PC-9 (cell line): ENCODE measurements at places on chromosomes 16 and 17. TPM values are rescaled to one million over a fixed set of nuclear protein-coding genes. Genes with fewer than 3 reads are reported as not detected.

The KRTAP9-4 gene
- total RNA-seq, result not detected in 2 replicates

The CNOT1 gene
- total RNA-seq, result 141 and 233 TPM in 2 replicates

The PIK3R6 gene
- not detected in 2 replicates for total RNA-seq

The KCNJ2 gene
- not detected in 2 replicates for total RNA-seq

The ASGR2 gene
- not detected in 2 replicates for total RNA-seq

The FAM20A gene
- not detected in 2 replicates for total RNA-seq

- peak overlapping the region; percentile 62 for H3K27ac ChIP-seq
- peaks cover 40% of the 10 kb centered on the region for H3K4me1 ChIP-seq
- H3K27me3 ChIP-seq, result no peaks in the 10 kb centered on the region
- peak overlapping the region; percentile 9; the same call in 1 of the 2 replicates for H3K4me3 ChIP-seq
Observed at GRCh38 chr17:20935740-20936139, 107.1 kb downstream of the USP22 start.

DNA sequence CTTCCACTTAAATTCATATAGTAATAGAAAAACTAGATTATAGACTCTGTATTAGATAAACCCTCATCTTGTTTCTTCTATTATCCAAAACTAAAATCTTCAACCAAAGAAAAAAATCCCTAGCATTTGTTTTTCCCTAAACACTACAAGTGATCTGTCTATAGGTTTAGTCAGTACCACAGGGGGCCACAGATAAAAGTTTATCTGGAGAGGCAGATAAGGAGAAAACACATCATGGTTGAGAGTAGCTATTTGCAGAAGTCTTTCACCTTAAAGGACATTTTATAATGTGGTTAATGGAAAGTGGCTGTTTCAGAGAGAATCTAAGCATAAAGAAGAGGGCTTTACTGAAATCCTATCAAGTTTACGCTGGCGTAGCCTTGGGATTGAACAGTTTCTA, 160.1 kb downstream of the CDK5R1 start:
- no peak for DNase-seq
- no peaks in the 10 kb centered on the region for H3K36me3 ChIP-seq
- H3K27ac ChIP-seq, result no peak overlapping the region
- H3K27me3 ChIP-seq, result no peaks in the 10 kb centered on the region
- H3K4me1 ChIP-seq, result no peaks in the 10 kb centered on the region
